ENCODE measurements at places on chromosomes 3 and 15.

DNA sequence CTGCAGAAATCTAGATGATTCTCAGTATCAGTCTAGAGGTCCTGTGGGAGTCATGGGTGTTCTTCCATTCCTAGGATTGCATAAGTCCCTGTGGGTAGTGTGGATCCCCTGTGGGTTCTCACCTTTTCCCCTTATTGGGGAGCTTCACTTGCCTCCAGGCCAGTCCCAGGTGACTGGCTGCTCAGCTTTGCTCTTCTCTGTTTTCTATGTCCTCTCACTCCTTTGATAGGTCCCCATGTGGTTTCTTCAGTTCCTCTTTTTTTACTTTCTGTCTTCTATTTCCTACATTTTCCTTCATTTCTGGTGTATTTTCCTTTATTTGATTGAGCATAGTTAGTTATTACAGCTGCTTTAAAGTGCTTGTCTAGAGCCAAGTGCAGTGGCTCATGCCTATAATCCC lies 10.9 kb downstream of the TEX55 start:
- no peak for DNase-seq

- DNase-seq, result no peak
Observed at GRCh38 chr15:27817258-27817657, 281.9 kb downstream of the OCA2 start.

DNA sequence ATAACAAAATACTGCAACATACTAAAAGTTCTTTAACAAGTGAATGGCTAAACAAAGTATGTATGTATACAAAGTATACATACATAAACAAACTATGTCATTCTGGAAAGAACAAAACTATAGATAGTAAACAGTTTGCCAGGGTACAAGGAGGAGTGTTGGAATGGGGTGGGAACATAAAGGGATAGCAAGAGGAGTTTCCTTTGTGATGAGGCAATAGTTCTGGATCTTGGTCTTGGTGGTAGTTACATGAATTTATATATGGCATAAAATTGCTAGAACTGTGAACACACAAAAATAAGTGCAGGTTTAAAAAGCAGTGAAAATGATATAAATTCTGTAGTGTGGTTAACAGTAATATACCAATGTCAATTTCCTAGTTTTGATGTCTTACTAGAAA lies 22.0 kb downstream of the ZNF148 start:
- no peak for DNase-seq

DNA sequence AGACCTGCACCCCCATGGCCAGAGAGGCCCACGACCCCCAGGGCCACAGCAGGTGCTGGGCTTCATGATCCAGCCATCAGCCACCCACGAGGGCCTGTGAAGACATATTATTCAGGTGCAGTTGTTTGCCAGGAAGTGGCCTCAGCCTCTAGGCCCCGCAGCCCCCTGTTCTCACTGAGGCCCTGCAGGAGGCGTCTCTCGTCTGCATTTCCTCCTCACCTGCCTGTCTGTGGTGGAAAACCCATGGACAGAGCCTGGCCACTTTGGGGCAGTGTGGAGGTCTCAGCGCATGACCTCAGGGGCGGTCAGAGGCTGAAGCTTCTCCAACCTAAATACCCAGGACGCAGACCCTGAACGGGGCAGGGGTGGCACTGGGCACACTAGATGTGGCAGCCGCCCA lies 18.6 kb downstream of the UROC1 start:
- no peak for DNase-seq

DNA sequence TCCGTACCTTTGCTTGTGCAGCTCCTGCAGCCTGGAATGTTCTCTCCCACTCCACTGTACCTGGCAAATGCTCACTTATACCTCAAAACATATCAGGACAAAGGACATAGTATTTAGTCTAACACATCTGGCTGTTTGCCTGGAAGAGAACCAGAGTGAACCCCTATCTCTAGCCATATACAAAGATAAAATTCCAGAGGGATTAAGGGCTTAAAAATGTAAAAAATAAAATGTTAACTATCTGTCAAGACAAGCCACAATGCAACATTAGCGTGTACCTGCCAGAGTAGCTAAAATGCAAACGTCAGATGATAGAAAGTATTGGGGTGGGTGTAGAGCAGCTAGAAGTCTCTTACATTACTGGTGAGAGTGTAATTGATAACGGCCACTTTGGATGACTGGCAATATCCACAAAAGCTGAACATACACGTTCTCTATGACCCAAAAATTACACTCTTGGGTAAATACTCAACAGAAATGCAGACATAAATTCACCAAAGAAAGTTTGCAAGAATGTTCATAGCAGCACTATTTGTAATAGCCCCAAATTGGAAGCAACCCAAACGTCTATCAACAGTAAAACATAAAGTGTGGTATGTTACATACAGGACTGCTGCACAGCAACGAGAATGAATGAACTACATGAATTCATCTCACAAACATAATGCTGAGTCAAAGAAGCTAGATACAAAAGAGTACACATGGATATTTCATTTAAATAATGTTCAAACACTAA lies 18.2 kb upstream of the ADPGK start:
- no peak for DNase-seq

GRCh38 chr3:128407247-128407646 lies 59.4 kb downstream of the DNAJB8 start:
- DNase-seq, result no peak

- DNase-seq, result no peak
Observed at GRCh38 chr3:158696618-158697017, 24.2 kb upstream of the LXN start.

DNA sequence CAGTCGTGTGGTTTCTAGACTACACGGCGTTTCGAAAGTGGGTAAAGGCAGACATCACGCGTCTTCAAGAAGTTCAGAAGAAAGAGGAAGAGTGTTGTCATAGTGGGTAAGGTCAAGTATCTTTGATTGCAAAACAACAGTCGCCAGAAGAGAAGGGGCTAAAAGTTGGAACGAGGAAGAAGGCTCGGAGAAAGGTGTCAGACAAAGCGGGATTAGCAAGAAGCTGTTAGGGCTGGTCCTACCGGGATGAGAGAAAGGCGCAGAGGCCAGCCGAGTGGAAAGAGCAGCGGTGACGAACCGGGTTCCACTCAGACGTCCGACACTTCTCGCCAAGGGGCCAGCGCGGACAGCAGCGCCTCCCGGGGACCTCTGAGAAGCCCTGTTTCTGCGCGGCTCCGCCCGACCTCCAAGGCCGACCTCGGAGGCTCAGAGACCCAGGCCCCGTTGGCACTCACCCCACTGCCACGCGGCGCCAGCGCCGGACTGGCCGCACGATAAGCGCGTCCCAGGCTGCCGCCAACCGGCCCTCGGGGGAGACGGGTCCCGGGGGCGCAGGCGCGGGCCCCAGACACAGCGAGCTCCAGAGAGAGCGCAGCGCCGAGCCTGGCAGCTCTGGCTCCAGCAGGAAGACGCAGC lies 436 bp downstream of the ADPGK start:
- no peak for DNase-seq

GRCh38 chr3:13484851-13485590 lies 4.9 kb downstream of the HDAC11 start:
- DNase-seq, result no peak

- DNase-seq, result no peak
Observed at GRCh38 chr3:124639406-124640237, 90.6 kb upstream of the UMPS start.
